ENCODE measurements at places on chromosomes 4 and X.

- DNase-seq: no peak
Observed at GRCh38 chr4:53763813-53764597, 172.7 kb upstream of the LNX1 start.

GRCh38 chrX:19660604-19661255, 145.4 kb upstream of the MAP3K15 start:
- no peak for DNase-seq

DNA sequence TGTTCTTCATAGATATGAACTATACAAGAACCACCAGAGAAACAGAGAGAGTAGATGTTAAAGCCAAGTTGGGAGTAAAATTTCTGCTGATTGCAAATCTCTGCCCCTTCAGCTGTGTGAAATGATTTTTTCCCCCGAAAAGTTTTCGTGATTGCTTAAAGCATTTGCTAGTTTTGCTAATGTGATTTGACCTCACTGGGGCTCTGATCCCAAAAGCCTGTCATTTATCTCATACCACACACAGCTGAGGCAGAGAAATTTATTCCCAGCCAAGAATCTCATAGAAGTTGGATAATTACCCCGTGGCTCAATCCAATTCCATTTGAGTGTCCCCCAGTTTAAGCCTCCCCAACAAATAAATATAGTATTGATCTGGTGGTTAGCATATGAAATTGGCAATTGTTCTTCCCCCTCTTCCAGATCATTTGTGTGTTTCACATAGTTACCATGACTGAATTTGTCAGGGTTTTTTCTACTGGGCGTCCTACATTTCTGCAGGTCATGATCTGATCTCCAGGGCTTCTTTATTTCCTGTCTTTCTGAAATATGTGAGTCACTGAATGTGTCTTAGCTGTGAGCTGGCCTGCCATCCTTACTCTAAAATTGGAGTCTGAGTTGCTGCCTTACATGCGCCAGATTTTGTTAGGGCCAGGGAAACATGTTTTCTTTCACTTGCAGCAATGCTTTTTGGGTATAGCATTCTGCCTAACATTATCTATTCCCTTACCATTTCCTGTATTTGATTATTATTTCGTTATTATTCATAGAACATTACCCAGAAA, 167.5 kb upstream of the FRMPD4 start:
- no peak for DNase-seq

- no peak for DNase-seq
Observed at GRCh38 chr4:151792995-151793394, 32.2 kb upstream of the GATB start.

GRCh38 chrX:24241822-24242648, 71.8 kb downstream of the SUPT20HL2 start:
- DNase-seq: no peak

DNA sequence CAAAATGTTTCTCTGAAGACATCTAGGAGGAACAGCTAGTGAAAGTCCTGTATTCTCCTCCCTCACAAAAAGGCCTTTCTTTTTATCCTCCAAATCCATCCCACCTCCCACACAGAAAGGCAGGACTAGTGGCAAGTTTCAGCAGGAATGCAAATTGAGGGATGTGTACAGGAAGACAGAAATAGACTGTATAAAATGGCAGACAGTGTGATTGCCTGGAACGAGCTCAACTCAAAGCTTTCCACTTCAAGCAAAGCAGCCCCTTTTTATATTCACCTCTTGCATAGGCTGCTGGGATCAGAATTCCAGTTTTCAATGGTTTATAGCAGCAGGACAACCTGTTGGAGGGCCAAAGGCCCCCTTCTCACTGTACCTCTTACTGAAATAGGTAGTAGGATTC, 57.5 kb downstream of the DCX start:
- no peak for DNase-seq

GRCh38 chr4:26173619-26174018, 147.2 kb upstream of the RBPJ start:
- no peak for DNase-seq

GRCh38 chr4:6969826-6970800, 60.5 kb downstream of the TBC1D14 start:
- DNase-seq: no peak

- DNase-seq: peak; percentile 37
Observed at GRCh38 chr4:153207567-153207966, 3.3 kb downstream of the TRIM2 start.

GRCh38 chr4:153207027-153207426, 2.8 kb downstream of the TRIM2 start:
- DNase-seq: no peak

- no peak for DNase-seq
Observed at GRCh38 chr4:74618659-74619058, 173.7 kb downstream of the AREG start.

DNA sequence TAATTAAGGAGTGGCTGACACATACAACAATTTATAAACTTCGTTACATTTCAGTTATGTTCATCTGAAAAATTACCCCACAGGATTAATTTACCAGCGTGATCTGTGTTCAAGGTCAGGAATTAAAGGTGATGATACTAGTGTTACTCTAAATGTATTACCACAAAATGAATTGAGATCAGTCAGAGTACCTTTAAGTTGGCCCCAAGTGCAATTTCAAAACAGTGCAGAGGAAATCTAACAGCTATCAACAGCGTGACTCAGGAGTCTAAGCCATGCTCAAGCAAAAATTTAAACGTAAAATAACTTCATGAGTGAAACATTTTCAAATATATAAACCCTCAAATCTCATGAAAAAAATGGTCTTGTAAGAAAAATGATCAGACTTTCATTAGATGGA, 18.7 kb downstream of the ANTXR2 start:
- no peak for DNase-seq

GRCh38 chrX:44876086-44876485, 3.1 kb downstream of the KDM6A start:
- no peak for DNase-seq

DNA sequence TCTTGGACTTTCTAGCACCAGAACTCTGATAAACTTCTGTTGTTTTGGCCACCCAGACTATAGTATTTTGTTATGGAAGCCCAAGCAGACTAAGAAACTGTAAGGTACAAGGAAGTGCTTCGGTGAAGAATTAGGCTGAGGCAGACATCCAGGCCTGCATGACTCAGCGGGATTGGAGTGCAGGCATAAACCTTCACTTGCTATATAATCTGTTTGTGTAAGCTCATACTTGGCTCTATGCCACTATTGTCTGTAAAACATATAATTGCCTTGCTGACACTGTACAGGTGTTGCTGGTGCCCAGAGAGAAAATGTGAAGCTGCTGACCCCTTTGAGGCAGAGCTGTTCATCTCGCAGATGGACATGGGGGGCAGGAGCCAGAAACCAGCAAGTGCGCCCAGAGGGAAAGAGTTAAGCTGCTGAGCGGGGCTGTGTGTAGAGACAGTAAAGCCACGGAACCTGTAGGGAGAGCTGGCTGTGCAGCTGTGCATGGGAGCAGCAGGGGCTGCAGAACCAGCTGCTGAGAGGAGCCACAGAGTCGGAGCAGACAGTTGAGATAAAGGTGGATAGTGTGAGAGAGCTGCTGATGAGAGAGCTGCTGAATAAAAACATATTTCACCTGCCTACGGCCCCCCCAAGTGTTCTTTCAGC, 96.2 kb downstream of the RBM46 start:
- DNase-seq: no peak

- DNase-seq: no peak
Observed at GRCh38 chrX:113551919-113552318, 711.3 kb upstream of the AMOT start.

GRCh38 chr4:24533364-24533763, 51.0 kb downstream of the DHX15 start:
- DNase-seq: no peak

DNA sequence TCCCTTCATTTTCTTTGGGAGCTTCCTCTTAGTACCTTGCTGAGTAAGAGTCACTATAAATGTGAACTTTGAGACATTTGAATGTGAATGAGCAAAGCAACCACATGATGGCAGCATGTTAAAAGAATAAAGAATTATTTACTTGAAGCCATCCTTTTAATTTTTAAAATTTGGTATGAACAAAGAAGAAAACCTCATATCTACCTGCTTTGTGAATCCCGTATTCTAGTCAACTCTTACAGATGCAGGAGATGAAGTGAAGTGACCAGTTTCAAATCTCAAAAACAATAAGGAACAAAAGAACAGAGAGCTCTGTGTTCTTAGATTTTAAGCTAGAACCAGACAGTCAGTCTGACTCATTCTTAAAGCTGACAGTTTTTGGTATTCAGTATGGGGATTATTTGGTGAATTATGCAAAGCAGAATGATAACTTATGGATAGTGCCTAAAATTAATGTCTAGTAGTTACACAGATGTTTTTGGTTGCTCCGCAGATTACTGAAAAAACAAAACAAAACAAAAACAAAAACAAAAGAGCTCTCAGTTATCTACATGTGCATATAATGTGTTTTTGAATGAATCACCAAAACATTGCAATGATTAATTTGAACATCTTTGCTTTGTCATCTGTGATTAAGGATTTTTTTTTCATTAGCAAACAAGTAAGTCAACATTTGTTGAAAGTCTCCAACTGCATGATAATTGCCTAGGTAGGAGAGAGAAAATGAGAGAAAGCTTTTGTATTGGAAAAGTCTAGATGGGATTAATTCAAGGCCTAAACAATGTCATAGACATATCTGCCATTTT, 48.2 kb upstream of the H2AZ1 start:
- DNase-seq: no peak

DNA sequence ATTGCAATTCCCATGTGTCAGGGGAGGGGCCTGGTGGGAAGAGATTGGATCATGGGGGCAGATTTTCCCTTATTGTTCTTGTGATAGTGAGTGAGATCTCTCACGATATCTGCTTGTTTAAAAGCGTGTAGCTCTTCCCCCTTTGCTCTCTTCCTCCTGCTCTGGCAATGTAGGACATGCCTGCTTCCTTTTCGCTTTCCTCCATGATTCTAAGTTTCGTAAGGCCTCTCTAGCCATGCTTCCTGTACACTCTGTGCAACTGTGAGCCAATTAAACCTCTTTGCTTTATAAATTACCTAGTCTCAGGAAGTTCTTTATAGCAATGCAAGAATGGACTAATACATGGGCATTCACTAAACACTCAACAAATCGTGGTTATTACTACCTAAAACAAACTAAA, 37.2 kb upstream of the PAPSS1 start:
- no peak for DNase-seq

- no peak for DNase-seq
Observed at GRCh38 chr4:25345744-25346143, 31.3 kb upstream of the ANAPC4 start.

GRCh38 chr4:30181512-30181911, 538.7 kb upstream of the PCDH7 start:
- no peak for DNase-seq

DNA sequence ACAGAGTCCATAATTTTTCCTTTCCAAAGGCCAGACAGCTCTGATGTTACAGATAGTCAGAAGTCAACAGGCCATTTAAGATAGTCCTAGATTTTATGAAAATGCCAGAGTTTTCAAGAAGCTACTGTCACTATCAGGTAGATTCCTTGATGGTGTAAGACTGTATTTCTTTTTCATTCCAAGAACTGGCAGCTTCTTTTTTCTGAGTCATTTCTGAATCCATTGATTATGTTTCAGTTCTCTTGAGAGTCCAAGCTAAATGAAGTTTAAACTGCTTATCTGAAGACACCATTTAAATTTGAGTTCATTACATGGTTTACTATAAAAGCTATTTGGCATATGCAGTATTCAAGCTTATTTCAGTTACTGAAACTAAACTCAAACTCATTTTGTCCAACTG, 44.6 kb downstream of the RASSF6 start:
- DNase-seq: no peak

- no peak for DNase-seq
Observed at GRCh38 chr4:14868426-14869395, 133.6 kb upstream of the CPEB2 start.

- no peak for DNase-seq
Observed at GRCh38 chr4:78409612-78410202, 141.9 kb upstream of the ANXA3 start.

Data from heart left ventricle (tissue), 16 donors.